Mesothelial cell of epicardium (in vitro differentiated cells): ENCODE measurements at places on chromosomes 3 and 15.

GRCh38 chr3:184752361-184752760, 40.5 kb upstream of the MAGEF1 start:
- DNase-seq: no peak

- no peak for DNase-seq
Observed at GRCh38 chr3:29408676-29409075, 127.8 kb downstream of the RBMS3 start.

DNA sequence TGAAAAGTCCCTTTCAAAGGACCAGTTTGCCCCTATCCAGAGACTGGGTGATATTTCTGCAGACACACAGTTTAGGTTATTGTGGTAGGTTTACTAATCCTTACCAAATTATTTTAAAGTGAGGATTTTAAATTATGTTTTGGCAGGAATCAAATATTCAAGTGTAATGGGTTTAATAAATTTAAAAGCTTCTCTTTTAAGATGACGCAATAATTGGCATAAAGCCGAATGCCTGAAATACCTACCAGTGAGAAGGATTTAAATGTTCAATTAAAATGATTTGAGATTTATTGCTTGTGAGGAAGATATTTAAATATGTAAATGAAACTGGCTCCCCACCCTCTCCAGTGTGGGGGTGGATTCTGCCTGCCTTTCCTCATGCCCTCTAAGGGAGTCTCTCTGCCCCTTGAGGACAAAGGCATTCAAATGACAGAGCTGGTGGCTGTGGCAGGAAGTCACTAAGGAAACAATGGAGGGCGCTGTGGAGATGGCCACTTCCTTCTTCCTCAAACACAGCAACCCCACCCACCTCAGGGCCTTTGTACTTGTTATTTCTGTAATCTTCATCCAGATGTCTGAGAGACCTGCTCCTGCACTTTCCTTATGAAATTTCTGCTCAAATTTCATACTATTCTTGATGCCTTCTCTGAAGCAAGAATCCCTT, 131.7 kb downstream of the TNIK start:
- DNase-seq: no peak

- peak; percentile 39 for DNase-seq
Observed at GRCh38 chr3:13770170-13771169, 109.4 kb downstream of the WNT7A start.

GRCh38 chr3:23256741-23257435, 53.8 kb downstream of the UBE2E2 start:
- no peak for DNase-seq

GRCh38 chr15:39651295-39651694, 70.4 kb downstream of the THBS1 start:
- no peak for DNase-seq
